ENCODE measurements at places on chromosomes 16 and 17.

DNA sequence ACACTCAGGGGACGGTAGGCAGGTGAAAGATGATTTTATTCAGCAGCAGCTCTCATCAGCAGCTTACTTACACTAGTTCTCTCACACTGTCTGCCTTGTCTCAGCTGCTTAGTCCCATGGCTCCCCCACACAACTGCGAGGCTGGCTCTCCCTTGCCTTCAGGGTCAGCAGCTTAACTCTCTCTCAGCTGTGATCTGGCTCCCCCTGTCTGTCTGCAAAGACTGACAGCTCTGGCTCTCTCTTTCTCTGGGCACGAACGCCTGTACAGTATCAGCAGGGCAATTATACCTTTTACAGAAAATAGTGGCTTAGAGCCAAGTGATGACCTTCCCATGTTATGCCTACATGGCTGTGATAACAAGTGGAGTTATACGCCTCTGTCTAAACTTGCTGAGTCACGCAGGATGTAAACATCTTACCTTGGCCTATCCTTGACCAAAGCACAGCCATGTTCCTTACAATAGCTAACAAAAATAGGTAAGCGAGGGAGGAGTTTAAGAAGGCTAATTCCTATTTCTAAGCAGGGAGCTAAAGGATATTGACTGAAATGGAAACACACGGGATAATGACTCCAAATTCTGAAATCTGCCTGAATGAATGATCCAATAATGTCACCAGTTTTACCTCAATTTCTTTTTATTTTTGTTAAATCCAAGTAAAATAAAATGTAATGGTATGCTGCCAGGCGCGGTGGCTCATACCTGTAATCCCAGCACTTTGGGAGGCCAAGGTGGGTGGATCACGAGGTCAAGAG, 1.1 kb upstream of the NDUFAB1 start:
- DNase-seq = no peak

- DNase-seq = peak; percentile 54
These were observed 146.8 kb downstream of the SEC14L1 start for GRCh38 chr17:77287432-77288068.

GRCh38 chr17:73772107-73772705, 128.0 kb upstream of the SDK2 start:
- no peak for DNase-seq

- no peak for DNase-seq
These were observed 11.3 kb downstream of the TAF1C start for GRCh38 chr16:84175350-84176081.

- no peak for DNase-seq
These were observed 172.5 kb downstream of the HS3ST3A1 start for GRCh38 chr17:13429201-13429600.

DNA sequence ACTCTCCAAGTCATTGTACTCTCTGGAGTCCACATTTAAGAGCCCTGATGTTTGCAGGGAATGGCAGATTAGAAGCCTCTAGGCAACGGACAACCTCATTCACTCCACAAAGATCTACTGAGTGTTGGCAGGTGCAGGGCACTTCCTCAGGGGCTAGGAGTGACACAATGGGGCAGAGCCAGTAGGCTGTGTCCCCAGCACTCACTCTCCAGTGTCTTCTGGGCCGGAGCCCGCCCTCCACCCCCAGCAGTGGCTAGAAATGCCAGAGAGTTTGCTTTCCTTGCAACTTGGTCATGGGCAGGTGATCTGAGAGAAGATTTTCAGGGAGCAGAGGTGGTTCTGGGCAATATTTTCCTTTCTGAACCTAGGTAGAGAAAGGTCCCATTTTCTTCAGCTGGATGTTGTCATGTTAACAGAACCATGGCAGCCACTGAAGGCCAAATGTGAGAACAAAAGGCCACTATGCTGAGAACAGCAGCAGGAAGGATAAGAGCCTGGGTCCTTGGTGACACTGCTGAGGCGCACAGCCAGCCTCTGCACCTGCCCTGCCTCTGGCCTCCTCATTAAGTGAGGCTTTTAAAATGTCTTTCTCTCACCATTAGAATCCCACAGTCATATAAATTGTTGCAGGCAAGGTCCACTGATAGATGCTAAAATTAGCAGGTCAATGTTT, 96.2 kb downstream of the USP31 start:
- no peak for DNase-seq

- DNase-seq = no peak
These were observed 3.7 kb upstream of the STAT5A start for GRCh38 chr17:42284566-42284965.

- no peak for DNase-seq
These were observed 8.4 kb downstream of the GALK1 start for GRCh38 chr17:75756451-75757085.

DNA sequence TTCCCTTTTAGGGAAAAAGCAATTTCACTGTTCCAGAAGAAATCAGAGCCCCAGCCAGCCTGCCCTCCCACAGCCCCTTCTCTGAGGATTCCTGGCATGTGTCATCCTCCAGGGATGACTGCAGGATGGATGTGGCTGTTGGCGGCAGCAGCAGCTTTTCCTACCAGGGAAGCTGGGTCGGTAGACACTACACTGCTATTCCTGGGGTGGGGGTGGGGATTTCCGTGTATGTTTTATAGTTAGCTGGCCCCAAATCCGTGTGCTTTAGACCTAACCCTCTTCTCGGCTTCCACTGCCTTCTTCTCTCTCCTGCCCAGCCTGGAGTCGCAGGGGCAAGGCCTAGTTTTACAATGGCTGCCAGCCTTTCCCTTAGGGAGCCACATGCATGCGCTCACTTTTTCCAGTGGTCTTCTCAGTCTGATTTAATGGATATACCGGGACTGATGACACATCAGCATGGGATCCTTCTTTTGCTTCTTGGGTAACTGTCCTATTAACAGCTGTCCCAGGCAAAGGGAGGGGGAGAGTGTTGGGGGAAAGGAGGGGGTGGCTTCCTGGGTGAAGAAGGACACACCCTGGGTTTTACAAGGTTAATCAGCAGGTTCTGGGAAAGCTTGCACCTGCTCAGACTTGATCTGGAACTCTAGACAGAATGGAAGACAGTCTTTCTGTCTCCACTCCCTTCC, 2.7 kb upstream of the NFE2L1 start:
- peak; percentile 55 for DNase-seq

- DNase-seq = no peak
These were observed 5.9 kb downstream of the RANBP10 start for GRCh38 chr16:67800338-67800926.

DNA sequence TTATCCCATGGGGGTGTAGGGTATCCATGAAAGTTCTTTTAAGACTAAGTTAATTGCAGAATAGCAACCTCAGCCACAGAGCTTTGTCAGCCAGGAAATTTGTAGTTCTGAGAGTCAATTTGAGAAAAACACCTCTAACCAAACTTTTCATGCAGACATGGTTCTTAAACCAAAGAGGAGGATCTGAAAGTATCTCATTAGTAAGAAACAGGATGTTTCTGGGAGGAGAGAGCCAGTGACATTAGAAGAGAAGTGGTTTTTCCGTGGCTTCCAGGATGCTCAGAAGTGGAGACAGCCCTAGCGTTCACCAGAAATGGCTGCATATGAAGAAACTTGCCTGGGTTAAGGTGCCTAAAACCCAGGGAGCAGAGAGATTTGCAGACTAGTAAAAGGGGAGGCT, 7.9 kb downstream of the GNAO1 start:
- no peak for DNase-seq

DNA sequence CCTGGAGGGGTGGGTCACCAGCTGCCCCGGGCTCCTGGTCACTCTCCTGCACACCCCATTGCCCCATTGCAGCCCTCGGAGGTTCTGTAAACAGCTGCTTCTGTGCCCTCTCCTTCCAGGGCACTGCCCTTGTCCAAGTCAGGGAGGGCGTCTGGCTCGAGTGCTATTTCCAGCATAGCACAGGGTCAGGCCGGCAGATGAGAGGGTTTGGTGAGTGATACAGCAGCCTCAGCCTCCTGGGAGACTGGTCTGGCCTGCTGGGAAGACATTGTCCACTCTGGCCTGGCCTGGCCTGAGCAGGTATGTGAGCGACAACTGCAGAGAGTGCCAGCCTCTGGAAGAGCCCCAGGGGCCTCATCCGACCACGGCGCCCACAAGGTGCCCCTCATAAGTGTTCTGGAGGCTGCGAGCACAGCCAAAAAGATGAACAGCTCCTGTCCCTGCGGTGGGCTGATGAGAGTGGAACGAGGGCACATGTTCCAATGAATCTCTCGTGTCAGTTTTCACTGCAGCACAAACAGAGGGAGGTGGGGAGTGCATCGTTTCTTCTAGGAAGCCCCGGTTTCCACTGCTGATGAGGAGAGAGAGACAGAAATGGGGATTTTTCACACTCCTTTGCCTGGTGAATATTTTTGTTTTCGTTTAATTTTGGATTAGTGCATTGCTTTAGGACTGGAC, 105.8 kb upstream of the SDK2 start:
- no peak for DNase-seq

GRCh38 chr17:75847614-75848522, 3.7 kb upstream of the UNC13D start:
- no peak for DNase-seq

GRCh38 chr17:50432125-50432762, 6.2 kb downstream of the ACSF2 start:
- no peak for DNase-seq

DNA sequence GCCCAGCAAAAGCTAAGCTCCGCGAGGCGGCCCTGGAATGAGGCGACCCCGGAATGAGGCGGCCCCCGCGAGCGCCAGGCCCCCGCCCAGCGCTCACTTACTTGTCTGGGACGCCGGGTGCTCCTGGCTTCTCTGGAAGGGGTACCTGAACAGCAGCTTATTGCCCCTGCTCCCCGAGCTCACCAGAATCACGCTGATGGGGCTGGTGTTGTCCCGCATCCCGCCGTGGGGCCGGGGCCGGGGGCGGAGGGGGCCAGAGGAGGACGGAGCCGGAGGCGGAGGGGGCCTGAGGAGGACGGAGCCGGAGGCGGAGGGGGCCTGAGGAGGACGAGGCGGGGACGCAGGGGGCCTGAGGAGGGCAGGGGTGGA, 440 bp downstream of the NPRL3 start:
- DNase-seq = peak; percentile 19

- peak; percentile 8 for DNase-seq
These were observed 79.5 kb downstream of the CA4 start for GRCh38 chr17:60229188-60229802.

- no peak for DNase-seq
These were observed 1044.6 kb downstream of the CDH11 start for GRCh38 chr16:64077242-64077641.

DNA sequence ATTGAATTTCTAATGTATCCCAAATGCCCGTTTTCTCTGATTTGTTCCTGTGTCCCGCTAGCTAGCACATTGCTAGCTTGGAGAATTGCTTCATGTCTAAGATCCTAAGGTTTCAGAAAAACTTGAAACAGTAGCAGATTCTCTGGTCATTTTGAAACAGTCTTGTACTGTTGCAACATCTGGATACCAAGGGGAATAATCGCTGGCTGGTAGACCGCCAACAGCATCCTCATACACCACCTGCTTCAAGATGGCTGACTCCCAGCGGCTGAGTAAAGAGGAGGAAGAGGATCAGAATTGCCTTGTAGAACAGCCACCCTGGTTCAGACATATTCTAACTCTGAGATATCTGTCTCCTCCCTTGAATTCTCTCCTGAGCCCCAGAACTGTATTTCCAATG, 226.7 kb upstream of the ELAC2 start:
- peak; percentile 55 for DNase-seq

DNA sequence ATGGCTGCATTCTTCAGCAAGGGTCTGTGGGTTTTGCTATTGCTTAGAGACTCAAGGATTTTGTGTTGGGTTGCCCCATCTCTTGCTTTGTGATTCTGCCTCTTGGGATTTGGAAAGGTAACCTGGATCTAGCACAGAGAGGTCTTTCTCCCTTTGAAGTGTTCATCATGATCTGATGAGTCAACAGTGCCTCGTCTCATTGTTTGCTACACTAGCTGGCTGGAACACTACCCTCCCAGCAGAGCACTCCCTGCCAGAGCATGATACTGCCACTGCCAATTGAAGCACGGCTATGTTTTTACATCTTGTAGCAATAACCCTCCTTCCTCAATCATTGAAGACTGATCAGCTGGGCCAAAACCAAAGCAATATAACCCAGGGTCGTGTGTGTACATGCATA, 361.0 kb downstream of the CDH13 start:
- DNase-seq = no peak

DNA sequence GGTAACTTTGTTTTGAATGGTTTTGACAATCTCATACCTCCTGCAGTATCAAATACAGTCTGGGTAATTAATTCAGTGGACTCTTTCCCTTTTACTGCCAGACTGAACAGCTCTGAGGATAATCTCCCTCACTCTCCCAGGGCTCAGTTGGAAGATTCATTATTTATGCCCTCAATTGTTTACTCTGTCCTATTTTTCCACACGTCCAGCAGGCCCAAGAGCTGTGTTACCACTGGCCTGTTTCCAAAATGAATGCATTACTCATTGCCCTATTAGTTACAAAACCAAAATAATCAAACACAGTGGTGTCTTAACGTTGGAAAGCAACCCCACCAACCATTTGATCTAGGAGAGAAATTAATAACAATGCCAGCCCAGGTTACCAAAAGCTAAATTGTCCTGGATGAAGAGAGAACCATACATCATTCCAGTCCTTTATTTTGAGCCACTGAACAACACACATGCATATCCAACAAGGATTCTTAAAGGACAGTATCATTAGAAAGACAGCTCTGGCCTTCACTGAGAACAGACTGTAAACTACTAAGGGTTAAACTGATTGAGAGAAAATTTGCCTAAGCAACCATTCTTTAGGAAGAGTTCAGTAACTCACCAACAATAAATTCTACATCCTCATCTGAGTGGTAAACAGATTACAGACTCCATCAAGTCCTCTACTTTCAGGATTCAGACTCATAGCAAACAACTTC, 34.5 kb downstream of the FAM222B start:
- DNase-seq = no peak

DNA sequence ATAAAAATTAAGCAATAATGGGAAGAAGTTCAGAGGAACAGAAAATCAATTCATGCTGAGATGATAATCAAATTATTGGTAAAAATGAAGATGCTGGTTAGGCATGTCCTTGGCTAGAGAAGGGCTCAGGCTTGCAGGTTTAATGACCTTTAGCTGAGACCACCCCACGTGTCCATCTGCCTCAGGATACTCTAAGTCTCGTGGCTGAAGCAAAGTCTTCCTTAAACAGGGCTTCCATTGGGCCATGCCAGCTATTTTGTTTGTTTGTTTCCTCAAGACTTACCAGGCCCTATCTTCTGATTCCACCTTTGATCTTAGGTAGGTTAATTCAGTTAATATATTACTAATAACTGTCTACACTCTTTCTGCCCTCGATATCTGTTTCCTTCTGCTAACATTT, 366.0 kb downstream of the CDH13 start:
- no peak for DNase-seq

DNA sequence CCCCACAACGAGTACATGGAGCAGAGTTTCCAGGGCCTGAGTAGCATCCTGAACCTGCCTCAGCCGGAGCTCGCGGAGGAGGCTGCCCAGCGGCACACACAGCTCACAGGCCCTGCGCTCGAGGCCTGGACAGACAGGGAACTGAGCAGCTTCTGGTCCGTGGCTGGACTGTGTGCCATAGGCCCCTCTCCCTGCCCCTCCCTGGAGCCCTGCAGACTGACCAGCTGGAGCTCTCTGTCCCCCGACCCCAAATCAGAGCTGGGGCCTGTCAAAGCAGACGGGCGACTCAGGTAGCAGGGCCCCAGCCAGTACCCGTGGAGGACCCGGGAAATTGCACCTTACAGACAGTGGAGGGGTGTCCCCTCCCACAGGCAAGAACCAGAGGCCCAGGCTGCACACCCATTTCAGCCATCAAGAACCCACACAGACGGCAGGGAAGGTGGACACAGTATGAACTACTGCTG, 13.0 kb downstream of the MRPL27 start:
- no peak for DNase-seq

- DNase-seq = no peak
These were observed 25.7 kb downstream of the KATNB1 start for GRCh38 chr16:57761301-57761700.
